LoVo (cell line): ENCODE measurements at places on chromosomes 7 and 10.

- peak; percentile 16 for DNase-seq
Observed at GRCh38 chr10:132518572-132519381, 18.8 kb upstream of the INPP5A start.

DNA sequence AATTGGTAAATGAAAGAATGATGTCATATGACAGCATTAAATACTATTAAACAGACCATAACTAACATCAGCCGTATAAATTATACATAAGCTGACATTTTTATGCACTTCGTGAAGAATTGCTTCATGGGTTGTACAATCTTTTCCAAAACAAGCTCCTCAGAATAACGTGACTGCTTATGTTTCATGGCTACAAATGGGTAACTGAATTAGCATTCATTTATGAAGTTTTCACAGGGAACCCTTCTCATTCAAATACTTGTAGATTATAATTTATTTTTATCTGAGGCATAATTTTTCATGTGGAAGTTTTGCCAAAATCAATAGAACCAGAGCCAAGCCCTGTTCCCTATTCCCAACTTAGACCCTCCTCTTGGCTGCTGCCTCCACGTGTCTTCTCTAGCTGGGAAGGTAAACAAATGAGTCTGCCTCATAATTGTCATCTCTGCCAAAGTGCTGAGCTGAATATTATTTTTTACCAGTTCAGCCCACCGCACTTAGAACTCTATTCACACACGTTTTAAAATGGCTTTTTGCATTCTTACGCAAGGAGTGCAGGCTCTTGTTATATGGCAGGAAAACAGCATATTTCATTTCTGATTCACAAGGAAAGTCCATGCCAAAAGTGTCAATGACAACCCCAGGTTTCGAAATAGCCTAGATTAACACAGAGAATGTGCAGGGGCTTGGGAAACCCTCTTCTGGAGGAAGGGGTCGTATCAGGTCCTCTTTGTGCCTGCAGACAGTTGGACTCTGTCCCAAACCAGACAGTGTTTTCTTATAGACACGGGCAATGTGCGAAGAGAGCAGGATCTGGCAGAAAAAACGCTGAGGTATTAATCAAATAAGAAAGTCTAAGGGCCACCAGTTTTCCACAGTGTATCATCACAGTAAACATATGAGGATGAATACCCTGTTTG, 370.7 kb upstream of the MGMT start:
- no peak for DNase-seq

GRCh38 chr10:28783087-28783486, 105.8 kb downstream of the BAMBI start:
- DNase-seq = no peak

GRCh38 chr10:10915215-10915614, 102.5 kb upstream of the CELF2 start:
- no peak for DNase-seq

- DNase-seq = no peak
Observed at GRCh38 chr10:60290558-60290957, 99.1 kb downstream of the ANK3 start.

GRCh38 chr10:74084955-74085354, 65.7 kb downstream of the AP3M1 start:
- DNase-seq = no peak

DNA sequence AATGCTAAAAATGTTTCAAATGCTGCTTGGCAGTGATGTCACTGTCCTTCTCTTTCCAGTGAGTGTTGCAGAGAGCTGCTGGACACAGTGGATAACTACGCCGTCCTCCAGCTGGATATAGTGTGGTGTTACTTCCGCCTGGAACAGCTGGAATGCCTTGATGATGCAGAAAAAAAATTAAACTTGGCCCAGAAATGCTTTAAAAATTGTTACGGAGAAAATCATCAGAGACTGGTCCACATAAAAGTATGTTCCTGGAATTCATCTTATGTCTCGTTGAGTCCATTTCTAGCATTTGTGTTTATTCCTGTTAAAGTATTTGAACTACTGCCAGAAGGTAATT, 25.2 kb downstream of the NUB1 start:
- no peak for DNase-seq

GRCh38 chr7:115676080-115676479, 354.5 kb downstream of the TFEC start:
- DNase-seq = no peak

DNA sequence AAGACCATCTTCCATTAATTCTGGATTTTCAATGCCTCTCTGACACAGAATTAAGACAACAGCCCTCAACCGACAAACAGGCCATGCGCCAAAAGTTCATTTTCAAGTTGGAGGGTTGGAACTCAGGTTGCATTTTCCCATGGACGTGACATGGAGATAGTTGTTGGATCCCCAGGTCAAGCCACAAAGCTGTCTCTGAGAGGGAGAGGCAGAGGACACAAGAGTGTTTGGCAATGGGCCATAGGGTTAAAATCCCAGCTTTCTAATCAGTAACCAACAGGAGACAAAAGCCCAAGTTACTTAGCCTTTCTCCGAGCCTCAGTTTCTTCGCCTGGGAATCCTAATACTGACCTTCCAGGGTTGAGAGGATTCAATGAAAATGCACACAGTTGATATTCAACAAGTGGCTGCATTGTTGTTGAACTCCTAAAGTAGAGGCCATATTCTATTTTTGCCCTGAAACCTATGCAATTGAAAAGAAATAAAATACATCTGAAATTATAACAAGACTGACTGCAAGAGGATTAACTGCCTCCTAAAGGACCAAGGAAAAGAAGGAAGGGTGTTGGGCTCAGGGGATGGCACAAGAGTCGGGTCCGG, 44.3 kb downstream of the SORBS1 start:
- DNase-seq = no peak

GRCh38 chr10:28530751-28531150, 2.2 kb upstream of the WAC start:
- DNase-seq = no peak

DNA sequence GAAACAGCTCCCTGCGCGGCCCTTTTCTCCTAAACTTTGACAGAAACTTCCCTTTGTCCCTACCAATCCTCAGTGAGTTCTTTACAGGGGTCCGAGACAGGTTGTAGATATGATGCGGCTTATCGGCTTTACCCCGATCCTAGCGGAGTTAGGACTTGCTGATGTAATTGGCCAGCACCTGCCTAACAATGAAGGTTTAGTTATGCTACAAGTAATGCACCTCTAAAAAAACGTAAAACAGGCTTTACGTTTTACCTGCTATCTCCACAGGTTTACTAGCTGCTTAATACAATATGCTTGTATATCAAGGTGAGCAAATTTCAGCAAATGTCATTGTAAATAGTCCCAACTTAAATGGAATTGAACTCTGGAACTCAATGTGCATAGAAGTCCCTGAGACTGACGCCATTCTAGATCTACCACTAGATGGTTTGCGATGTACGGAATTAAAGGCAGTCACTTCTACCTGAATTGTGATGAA, 697 bp upstream of the SNX13 start:
- DNase-seq = peak; percentile 69

- DNase-seq = no peak
Observed at GRCh38 chr7:130814778-130815335, 80.8 kb upstream of the KLF14 start.

- no peak for DNase-seq
Observed at GRCh38 chr10:12689893-12690292, 311.6 kb downstream of the CCDC3 start.

DNA sequence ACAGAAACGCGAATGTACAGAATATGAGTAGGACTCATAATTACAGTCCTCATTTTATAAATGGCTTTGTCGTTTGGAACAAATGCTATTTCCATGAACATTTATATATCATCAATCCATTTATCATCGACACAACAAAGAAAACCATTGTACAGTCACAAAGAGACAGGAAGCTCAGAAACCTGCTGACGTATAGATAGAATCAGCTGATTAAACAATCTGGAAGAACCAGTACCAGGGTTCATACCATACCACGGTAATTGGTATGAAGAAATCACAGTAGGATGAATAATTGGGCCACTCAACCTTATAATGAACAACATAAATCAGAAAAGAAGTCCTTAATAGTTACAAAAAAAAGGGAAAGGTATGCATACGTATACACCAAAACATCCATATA, 295.0 kb downstream of the PARD3 start:
- no peak for DNase-seq

- no peak for DNase-seq
Observed at GRCh38 chr10:90859321-90859751, 1.5 kb upstream of the HTR7 start.

- DNase-seq = no peak
Observed at GRCh38 chr10:24385776-24386175, 176.8 kb downstream of the KIAA1217 start.

- no peak for DNase-seq
Observed at GRCh38 chr7:99132595-99133321, 11.2 kb downstream of the SMURF1 start.

- DNase-seq = peak; percentile 13
Observed at GRCh38 chr10:17665747-17666146, 21.8 kb downstream of the STAM start.

GRCh38 chr7:100693312-100694097, 545 bp downstream of the GIGYF1 start:
- no peak for DNase-seq

GRCh38 chr10:99743841-99744240, 11.8 kb downstream of the CUTC start:
- DNase-seq = no peak

DNA sequence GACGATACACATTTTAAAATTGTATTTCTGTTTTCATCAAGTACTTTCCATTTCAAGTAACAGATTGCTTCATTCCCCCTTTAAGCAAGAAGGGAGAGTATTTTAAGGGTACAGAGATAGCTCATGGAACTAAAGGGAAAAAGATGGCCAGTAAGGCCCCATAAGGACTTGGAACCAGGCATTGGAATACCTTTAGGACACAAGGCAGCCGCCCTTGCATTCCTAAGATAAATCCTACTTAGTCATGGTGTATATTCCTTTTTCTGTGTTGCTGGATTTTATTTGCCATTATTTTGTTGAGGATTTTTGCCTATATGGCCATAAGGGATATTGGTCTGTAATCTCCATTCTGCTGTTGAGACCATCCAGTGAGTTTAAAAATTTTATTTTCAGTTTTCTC, 49.2 kb downstream of the BTRC start:
- no peak for DNase-seq

GRCh38 chr10:117653170-117653515, 110.6 kb downstream of the EMX2 start:
- DNase-seq = peak; percentile 86

- no peak for DNase-seq
Observed at GRCh38 chr10:61890881-61891409, 10.6 kb upstream of the ARID5B start.

- no peak for DNase-seq
Observed at GRCh38 chr10:11742009-11742778, at the start of gene ECHDC3. TSS of gene ECHDC3 (plus strand) at chr10:11742382. CDS start at chr10:11742577, 195 bp downstream.

DNA sequence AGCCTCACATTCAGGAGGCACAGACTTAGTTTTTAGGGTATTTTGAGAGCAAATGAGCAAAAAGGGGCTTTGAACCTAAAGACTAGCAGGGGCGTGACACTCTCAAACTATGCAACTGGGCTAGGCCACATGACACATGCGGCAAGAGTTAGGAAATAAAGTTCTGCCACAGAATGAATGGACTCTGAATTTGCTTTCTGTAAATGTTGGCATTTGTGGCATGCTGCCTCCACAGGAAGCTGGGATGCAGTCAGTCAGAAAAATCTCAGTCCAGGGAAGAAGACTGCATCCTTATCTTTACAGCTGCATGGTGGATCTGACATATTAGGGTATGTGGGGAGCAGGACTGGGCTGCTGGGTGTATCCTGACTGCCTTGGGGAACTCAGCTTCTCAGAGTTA, 181.0 kb downstream of the COBL start:
- no peak for DNase-seq

GRCh38 chr7:14414274-14414986, 425.0 kb upstream of the ETV1 start:
- DNase-seq = no peak

- DNase-seq = no peak
Observed at GRCh38 chr7:2381227-2381626, 22.2 kb upstream of the CHST12 start.

DNA sequence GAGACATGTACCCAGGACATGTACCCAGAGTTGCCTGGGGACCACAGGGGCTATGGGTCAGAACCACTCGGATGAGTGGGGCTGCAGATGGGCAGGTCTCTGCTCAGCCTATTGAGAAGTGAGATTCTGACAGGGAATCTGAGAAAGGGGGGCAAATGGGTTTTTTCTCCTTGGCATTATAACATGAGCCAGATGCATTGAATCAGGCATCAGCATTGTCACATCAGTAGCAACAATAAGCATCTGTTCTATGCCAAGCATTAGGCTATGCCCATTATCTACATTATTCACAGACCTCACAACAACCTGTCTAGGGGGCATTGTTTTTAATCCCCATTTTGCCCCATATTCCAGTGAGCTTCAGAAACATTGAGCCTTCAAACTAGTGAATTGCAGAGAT, 108.2 kb downstream of the PLCE1 start:
- DNase-seq = no peak

- no peak for DNase-seq
Observed at GRCh38 chr10:114638821-114639625, 19.1 kb downstream of the ABLIM1 start.

- no peak for DNase-seq
Observed at GRCh38 chr7:111530356-111530668, 32.0 kb downstream of the IMMP2L start.

DNA sequence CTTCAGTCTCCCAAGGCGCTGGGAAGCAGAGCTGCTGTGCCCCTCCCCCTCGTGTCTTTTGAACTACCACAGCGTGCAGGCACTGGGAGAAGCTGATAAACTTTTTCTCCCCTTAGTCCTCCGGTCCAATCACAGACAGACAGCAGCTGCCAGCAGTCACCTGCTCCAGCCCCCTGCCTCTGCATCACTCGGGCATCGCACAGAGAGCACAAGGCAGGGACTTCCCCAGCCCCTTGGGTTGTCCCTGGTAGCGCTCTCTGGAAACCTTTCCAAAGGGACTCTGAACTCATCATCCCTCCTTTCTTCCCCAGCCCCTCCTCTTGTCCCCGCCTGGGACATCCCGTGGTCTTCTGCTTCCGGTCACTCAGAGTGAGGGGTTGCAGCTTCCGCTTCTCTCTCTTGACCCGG, 1.4 kb upstream of the NEUROG3 start:
- DNase-seq = no peak

DNA sequence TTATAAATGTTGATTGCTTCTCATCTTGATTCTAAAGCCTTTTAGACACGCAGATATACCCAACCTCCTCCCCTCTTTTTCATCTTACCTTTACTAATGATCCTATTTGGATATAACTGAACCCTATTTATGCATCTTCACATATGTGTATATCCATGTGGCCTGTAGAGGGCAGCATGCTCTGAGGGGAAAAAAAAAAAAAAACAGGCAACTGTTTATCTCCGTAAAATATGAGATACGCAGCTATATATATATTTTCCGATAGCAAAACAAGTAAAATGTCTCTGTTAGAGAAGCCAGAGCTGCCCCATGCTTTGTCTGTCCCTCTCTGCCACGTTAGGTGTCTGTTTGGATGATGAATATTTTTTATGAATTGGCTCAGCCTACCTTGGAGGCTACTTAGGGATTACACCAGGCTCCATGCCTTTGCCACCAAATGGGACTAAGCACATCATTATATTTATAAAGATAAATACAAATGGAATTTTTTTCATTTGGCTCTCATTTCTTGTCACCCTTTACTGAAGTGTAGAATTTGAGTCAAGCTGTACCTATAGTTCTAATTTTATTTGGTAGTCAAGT, 174.8 kb upstream of the FZD1 start:
- peak; percentile 63 for DNase-seq

- no peak for DNase-seq
Observed at GRCh38 chr7:2639695-2640481, 8.1 kb downstream of the TTYH3 start.

GRCh38 chr7:114854369-114854768, 67.5 kb upstream of the MDFIC start:
- no peak for DNase-seq

- peak; percentile 6 for DNase-seq
Observed at GRCh38 chr10:130929422-130930325, 381.8 kb downstream of the TCERG1L start.
